ENCODE measurements at places on chromosomes 4 and X.

- DNase-seq, result no peak
Measured at GRCh38 chr4:140937866-140938265, 181.7 kb upstream of the TBC1D9 start.

DNA sequence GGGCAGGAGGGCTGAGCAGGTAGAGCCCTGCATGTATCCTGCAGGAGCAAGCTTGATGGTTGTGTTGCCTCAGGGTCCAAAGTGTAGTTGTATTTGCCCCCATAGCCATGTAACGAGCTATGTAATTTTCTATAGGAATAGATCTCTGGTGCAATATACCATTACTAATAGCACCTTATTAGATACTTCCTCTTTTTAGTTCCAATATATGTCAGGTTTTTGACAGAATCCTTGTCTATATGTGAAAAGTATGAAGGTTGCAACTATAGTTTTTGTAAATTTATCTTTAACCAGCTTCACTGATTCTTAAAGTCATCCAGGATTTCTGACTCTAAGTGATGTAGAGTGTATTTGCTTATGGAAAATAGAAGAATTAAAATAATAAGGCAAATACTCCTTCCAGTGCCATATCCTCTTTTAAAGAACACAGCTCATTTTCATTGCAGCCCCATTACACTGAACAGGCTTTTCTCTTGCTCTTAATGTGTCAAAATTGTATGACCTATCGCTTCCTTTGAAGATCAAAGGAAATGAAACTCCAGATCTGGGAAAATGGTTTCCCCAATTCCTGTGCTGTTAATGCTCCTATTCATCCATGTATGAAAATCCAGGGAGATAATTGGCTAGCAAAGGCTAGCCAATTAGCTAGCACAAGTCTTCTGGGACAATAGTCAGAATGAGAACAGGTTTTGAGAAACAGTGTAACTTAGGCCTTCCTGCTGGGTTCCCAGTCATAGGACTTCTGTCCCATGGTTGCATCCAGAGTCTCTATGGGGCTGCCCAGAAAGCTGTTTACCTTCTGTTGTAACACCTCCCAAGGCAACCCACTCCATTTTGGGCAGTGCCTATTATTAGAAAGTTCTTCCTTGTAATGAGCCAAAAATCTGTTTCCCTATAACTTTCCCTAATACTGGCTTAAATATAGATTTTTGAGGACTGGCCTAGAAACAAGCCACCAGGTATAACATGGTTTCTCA, 90.6 kb downstream of the TSPAN7 start:
- DNase-seq, result no peak

- no peak for DNase-seq
Measured at GRCh38 chr4:65193985-65194384, 476.3 kb downstream of the EPHA5 start.

DNA sequence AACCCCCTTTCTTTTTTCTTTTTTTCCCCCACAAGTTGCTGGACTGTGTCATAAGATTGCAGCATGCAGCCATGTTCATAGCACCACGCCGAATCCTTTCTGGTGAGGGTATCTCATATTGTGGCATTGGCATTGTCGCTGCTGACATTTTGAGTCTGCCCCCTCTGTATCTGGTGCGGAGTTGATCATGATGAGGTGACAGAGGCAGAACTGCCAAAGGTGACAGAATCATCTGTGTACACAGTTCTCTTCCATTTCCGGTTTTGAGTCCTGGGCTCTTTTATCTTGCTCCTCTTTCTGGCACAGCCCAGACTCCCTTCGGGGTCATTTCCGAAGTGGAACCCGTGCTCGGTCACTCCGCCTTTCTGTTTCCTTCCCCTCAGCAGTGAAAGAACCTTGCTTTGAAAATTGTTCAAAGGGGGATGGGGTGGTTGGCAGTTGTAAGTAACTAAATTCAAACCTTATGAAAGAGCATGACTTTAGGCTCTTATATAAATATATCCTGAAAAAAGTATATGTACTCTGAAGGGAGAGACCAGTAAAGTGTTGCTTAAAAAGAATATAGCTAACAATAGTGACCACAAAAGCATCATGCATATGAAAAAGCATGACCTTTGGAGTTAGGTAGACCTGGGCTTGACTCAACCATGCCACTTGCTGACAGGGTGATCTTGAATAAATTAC, 55.0 kb upstream of the BMP2K start:
- no peak for DNase-seq

- DNase-seq, result no peak
Measured at GRCh38 chr4:136395212-136395722, 1137.0 kb downstream of the PCDH18 start.

DNA sequence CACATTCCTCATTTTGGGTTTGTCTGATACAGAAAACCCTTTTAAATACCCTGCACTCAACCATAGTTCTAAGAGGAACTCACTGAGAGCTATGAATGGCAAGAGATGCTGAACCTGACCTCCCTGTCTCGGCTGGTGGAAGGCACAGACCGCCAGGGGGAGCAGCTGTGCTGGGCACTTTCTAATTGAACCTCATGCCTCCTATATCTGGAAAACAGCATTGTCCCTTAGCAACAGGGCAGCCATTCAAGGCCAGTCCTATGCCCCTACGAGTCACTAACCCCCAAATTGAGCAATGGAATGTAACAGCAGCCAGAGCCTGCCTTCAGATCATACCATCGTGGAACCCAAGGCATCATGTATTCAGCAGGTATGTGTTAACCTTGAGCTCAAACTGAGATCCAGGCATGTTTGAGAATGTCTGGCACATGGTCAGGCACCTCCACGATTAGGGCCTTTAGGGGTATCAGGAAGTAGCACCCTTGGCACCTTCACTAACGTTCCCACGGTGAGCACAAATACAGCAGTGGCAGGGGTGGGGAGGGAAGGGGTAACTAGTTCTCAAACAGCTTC, 5.1 kb downstream of the USP27X start:
- no peak for DNase-seq

DNA sequence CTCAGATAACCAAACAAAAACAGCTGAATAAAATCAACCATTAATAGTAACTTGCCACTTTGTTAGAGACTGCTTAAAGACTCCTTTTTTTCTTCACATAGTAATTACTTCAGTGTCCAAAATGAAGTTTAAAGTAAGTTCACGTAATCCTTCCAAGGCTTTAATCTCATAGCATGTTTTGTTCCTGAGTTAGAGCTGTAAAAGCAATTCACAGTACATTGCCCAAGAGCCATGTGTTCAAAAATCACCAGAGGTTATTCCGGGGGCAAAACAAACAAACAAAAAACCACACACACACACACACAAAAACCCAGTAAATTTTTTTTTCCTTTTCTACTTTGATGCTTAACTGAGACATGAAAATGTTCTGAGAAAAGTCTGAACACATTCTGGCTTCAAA, 6.1 kb downstream of the GPR82 start:
- DNase-seq, result no peak

DNA sequence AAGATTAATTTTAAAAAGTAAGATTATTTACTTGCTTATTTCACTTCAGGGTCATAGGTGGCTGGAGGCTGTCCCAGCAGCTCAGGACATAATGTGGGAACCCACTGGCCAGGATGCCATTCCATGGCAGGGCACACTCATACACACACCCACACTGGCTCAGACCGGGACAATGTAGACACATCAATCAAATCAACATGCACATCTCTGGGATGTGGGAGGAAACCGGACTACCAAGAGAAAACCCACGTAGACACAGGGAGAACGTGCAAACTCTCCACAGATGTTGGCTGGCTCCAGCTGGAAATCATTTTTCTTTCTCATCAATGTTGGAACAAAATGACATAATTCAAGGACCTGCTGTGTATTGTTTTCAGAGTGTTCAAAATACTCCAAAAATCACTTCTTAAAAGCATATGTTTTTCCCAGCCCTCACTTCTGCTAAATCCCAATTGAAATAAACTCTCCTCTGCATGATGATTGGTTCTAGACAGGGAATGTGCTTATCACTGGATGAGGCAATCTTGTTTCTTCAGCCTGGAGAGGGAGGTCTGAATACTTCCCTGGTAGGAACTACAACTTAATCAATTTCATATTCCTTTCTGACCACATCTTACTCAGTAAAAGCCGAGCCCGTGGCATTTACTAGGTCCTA, 18.6 kb upstream of the CPE start:
- no peak for DNase-seq

DNA sequence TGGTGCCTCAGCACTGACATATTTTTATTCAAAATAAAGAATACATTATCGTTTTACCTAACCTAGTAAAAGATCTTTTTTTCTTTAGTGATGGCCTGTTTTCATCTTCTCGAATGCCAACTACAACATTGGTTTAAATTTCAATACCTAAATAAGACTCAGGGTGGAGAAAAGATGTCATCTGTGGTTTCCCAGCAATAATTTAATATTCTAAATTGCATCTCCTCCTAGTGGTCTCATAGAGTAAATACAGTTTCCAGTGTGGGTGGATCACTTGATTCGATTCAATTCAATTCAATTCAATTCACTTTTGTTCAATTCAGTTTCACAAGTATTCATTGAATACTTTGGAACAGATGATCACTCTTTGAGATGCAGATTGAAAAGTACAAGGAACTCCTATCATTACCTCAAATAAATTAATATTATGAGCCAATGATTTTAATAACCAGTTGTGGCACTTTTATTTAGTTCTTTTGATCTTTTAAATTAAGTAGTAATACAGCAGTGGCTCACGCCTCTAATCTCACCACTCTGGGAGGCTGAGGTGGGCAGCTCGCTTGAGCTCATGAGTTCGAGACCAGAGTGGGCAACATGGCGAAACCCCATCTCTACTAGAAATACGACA, 427.2 kb downstream of the FAT4 start:
- no peak for DNase-seq

GRCh38 chr4:40908702-40909362, 159.1 kb downstream of the NSUN7 start:
- DNase-seq, result peak; percentile 50

- no peak for DNase-seq
Measured at GRCh38 chr4:52037689-52038102, 403 bp downstream of the SGCB start.

DNA sequence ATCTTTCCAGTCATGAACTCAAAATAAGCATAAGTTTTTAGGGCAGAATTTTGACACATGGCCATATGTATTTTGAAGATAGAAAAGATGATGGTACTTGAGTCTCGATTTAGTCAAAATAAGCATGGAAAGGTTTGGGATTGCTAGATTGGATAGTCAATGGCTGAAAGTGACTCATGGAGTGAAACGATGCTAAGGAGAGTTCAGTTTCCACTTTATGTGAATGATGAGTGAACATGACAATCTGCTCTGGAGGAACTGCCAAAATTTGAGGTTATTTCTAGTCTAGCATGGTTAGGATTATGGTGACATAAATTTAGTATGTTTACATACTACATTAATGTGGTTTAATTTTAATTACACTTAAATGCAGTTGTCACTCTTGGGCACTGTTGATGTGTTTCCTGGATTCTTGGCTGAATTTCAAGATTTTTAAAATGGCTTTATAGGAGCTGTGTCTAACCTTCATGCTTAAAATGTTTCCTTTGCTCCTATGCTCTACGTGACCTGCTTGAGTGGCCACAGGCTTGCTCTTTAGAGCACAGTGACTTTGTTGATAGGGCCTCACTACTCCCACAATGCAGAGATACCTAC, 17.1 kb downstream of the DDX3X start:
- DNase-seq, result no peak

DNA sequence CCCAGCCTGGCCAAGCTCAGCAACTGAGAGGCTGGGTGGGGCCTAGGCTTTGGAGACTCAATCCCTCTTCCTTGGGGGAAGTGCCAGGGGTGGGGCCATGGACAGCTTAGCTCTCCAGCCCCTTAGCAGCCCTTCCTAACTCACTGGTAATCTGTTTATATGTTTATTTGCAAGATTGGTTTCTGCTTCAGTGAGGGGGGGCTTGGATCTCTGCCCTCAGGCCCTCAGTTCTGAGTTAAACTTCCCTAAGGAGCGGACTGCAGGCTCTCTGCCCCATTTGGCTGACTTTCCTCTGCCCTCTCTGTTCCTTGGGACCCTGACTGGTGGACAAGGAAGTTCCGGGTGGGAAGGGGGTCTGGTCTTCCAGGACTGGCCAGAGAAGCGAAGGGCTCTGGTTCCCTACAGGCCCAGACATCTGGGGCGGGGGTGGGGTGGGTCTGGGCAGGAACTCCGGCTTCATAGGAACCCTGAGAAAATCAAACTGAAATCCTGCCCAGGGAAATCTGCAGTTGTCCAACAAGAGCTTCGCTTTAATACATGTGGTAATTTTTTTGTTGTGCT, 51.4 kb downstream of the NALF2 start:
- no peak for DNase-seq

DNA sequence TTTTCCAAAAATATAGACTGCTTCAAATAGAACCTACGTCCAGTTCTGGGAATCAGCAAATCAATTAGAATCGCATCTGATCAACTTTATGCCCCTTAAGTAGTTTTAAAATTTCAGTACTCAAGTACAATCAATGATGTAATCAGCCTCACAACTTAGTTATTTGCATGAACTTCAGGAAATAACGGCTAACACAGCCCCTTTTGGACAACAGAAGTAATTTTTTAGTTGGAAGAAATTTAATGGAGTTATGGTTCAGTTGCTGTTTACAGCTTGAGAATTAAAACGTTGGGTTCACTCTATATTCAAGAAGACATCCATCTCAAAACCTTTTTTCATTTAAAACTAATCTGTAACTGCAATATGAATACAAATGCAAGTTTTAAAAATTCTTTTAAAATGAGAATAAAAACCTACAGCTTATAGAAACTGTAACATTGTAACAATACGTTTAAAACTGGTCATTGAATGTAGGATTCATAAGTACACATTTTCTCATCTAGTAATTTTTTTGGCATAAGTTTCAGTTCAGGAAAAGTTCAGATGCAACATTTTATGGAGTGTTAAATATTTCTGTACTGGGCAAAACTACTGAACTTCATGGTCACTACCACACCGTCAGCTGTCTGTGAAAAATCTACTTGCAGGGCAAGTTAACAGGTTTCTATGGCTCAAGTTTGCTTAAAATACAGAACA, 956 bp downstream of the TAPT1 start:
- DNase-seq, result no peak

- DNase-seq, result no peak
Measured at GRCh38 chr4:81490403-81491160, 18.9 kb upstream of the RASGEF1B start.

- DNase-seq, result no peak
Measured at GRCh38 chrX:118182025-118182424, 65.4 kb upstream of the KLHL13 start.

DNA sequence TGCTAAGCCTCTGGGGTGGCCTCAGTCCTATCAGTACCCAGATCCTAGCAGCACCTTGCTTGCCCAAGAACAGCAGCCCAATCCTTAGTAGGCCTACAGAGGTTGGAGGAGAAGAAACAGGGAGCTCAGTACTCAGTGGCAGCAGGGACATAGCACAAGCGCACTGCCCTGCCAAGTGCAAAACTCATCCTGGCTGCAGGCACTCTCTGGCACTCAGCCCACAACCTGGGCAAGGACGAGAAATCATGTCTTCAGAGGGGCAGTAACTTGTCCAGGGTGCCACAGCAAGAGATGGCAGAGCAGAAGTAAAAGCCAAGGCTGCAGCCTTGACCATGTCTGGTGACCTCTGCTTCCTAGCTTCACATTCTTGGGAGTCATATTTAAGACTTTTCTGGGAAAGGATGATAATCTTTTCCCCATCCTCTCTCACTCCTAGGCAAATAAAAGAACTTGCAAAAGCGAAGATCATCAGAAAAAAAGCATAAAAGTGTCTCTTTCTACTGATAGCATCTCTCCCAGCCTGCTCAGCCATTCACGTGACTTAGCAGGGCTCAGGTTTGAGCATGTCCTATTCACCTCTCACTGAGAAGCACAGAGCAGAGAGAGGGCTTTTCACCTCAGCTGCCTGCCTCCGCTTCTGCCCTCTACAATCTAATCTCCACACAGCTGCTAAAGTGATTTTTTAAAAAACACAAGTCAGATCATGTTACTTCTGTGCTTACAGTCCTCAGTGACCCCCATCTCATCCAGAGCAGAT, 37.2 kb upstream of the MAGEA4 start:
- DNase-seq, result no peak

- DNase-seq, result no peak
Measured at GRCh38 chr4:13546142-13546940, 2.0 kb upstream of the NKX3-2 start.

Data from D721Med (cell line).